Transverse colon (tissue), 4 donors: ENCODE measurements at places on chromosomes 3 and 15. TPM values are rescaled to one million over a fixed set of nuclear protein-coding genes. Genes with fewer than 3 reads are reported as not detected.

GRCh38 chr15:28987337-28987736 lies 101.6 kb downstream of the APBA2 start:
- no peak overlapping the region for H3K27ac ChIP-seq
- DNase-seq: no peak
- H3K36me3 ChIP-seq: no peaks in the 10 kb centered on the region
- H3K4me1 ChIP-seq: no peaks in the 10 kb centered on the region
- no peaks in the 10 kb centered on the region for H3K27me3 ChIP-seq

GRCh38 chr3:29138171-29138570 lies 142.7 kb upstream of the RBMS3 start:
- peaks cover 23% of the 10 kb centered on the region for H3K4me1 ChIP-seq
- no peak for DNase-seq
- no peak overlapping the region for H3K4me3 ChIP-seq
- H3K36me3 ChIP-seq: no peaks in the 10 kb centered on the region
- no peaks in the 10 kb centered on the region for H3K27me3 ChIP-seq

The MAP1A gene
- total RNA-seq: 6.3 TPM

DNA sequence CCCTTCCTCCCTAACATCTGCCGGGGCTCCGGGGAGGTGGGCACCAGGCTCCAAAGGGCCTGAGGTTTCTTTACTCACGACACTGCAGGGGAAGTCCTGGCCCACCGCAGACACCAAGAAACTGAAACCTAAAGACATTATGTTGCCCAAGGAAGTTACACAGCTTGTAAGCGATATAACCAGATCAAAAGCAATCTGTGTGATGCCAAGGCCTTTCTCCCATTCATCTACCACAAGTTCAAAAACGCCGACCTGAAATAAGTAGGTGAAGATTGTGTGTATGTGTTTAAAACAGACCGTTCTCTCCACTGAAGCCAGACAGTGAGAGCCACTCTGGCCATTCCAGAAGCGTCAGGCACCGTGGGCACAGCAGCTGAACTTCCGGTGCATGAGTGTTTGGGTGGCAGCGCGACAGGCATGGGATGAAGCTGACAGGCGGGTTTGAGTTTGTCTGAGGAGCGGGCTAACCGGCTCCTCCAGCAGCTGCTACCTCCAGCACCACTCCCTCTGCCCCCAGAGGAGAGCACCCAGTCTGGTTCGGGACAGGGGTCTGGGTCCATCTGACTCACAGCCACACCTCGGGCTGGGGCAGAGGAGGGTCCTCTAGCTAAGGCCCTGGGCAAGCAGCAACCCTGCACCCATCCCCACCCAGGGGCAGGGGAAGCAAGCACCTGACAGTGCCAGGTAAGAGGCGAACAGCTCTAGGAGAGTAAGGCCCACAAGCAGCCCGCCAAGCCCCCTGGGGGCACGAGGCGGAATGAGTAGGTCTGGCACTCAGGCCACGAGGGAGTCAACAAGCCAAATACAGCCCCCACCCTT lies 1.3 kb downstream of the TNK2 start:
- H3K27ac ChIP-seq: peak overlapping the region; percentile 78
- no peaks in the 10 kb centered on the region for H3K27me3 ChIP-seq
- no peaks in the 10 kb centered on the region for H3K36me3 ChIP-seq
- peaks cover 51% of the 10 kb centered on the region for H3K4me1 ChIP-seq
- H3K4me3 ChIP-seq: no peak overlapping the region

DNA sequence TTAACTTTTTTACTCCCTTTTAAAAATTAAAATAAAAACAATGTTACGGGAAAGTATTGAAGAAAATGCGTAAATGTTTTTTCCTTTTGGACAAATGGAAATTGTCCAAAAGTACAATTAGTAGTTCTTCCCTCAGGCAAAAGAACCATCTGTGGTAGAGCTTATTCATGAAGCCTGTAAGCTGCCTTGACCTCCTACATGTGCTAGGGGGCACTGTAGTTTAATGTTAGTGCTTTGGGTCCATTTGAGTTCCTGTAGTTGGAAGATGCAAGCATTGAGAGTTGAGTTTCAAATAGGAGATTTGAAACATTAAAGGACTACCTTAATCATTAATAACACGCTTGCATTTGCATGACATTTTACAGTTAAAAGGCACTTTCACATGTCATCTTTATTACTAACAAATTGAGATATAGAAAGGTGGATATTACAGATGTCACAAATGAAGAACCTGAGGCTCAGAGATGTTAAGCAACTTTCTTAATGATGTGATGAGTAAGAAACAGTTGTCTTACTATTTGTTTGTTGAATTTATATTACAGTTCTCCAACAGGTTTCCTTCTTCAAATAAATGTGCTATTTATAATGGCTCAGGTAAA lies 1.8 kb upstream of the ZNF385D start:
- H3K36me3 ChIP-seq: no peaks in the 10 kb centered on the region
- H3K4me1 ChIP-seq: no peaks in the 10 kb centered on the region
- H3K4me3 ChIP-seq: no peak overlapping the region
- H3K27ac ChIP-seq: no peak overlapping the region

DNA sequence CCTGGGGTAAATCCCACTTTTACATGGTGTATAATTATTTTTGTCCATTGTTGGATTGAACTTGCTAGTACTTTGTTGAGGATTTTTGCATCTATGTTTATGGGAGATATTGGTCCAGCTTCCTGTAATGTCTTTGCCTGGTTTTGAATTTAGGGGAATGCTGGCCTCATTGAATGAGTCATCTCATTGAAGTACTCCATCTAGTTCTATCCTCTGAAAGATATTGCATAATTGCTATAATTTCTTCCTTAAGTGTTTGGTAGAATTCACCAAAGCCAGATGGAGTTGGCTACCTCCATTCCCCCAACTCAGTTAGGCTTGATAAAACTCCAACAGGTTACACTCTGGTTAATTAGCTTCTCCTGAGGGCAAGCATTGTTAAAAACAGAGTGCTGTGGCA lies 237.4 kb upstream of the TGFBR2 start:
- no peak for DNase-seq
- peaks cover 7% of the 10 kb centered on the region for H3K4me1 ChIP-seq
- H3K27ac ChIP-seq: no peak overlapping the region
- no peaks in the 10 kb centered on the region for H3K36me3 ChIP-seq
- H3K4me3 ChIP-seq: no peak overlapping the region

DNA sequence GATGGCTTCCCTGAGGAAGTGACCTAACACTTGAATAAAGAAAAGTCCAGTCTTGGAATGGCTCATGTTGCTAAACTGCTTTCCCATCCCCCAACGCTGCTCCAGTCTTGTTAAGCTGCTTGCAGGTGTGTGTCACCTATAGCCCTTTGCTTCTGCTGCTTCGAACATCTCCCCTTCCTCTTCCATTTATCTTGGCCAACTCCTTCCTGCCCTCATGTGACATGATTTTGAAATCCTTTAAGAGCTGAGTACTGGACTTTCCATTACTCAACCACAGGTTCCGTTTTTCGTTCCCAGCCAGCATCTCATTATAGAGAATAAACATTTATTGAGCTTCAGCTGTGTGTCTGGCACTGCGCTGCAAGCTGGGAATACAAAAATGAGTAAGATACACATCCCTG lies 1.7 kb downstream of the ATG7 start:
- no peak overlapping the region for H3K4me3 ChIP-seq
- H3K36me3 ChIP-seq: no peaks in the 10 kb centered on the region
- H3K27ac ChIP-seq: peak overlapping the region; percentile 72
- H3K4me1 ChIP-seq: peaks cover 19% of the 10 kb centered on the region
- DNase-seq: no peak
- H3K27me3 ChIP-seq: no peaks in the 10 kb centered on the region

DNA sequence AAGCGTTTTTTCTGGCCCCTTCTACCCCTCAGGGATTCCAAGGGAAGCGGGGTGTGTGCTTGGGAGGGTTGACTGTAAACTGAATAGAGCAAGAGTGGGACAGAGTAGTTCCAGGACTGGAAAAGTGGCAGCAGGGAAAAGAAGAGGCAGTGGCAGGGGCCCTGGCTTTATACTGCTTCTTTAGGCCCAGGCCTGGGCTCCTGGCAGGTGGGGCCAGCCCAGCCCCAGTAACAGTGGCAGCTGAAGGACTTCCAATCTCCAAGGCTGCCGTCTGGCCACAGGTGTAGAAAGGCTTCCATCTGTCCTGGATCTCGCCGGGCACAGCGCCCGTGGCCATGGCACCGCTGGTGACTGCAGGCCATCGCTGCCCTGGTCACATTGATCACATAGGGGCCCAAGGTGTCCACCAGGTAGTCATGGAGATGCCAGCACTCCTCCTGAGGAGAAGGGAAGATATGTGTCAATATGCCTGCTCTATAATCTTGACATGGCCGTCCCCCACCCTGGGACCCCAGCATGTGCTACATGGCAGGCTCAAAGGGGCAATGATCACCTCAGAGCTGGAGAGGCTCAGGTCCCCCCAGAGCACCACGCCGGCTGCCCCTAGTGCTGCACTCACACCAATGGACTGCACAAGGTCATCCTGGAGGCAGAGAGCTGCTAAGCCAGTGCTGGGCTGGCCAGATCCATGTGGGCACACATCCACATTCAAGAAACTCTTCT lies 1.0 kb upstream of the IFRD2 start:
- no peak for DNase-seq
- H3K36me3 ChIP-seq: no peaks in the 10 kb centered on the region
- H3K27ac ChIP-seq: peak overlapping the region; percentile 90
- no peaks in the 10 kb centered on the region for H3K27me3 ChIP-seq

DNA sequence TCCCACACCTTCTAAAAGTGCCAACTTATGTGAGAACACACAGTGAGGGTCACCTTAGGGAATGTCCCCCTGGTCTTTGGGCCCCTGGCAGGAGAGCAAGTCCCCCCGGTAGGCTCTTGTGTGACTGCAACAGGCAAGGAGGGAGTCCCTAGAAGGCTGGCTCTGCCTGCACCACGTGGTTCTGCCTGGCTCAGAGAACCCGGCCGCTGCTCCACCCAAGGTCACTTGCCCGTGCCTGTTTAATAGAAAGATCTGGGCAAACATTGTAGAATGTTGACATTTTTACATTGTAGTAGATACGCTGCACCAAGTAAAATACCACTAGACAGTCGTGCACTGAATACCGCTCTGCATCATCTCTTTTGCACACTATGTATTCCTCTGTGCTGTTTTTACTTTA lies 21.9 kb downstream of the GABRA5 start:
- no peaks in the 10 kb centered on the region for H3K36me3 ChIP-seq
- H3K27ac ChIP-seq: no peak overlapping the region
- peaks cover 9% of the 10 kb centered on the region for H3K27me3 ChIP-seq
- no peak overlapping the region for H3K4me3 ChIP-seq
- no peak for DNase-seq

The GNAT1 gene
- not detected for total RNA-seq

- no peaks in the 10 kb centered on the region for H3K4me1 ChIP-seq
- no peaks in the 10 kb centered on the region for H3K27me3 ChIP-seq
- H3K27ac ChIP-seq: no peak overlapping the region
- no peak overlapping the region for H3K4me3 ChIP-seq
- DNase-seq: no peak
Observed at GRCh38 chr3:71554649-71555048, 28.9 kb downstream of the FOXP1 start.

- DNase-seq: peak; percentile 4
- no peaks in the 10 kb centered on the region for H3K4me1 ChIP-seq
- no peak overlapping the region for H3K4me3 ChIP-seq
- no peaks in the 10 kb centered on the region for H3K27me3 ChIP-seq
Observed at GRCh38 chr3:38560284-38560683, 64.1 kb downstream of the EXOG start.
